SJSA1 (cell line): ENCODE measurements at places on chromosomes 6 and 20.

DNA sequence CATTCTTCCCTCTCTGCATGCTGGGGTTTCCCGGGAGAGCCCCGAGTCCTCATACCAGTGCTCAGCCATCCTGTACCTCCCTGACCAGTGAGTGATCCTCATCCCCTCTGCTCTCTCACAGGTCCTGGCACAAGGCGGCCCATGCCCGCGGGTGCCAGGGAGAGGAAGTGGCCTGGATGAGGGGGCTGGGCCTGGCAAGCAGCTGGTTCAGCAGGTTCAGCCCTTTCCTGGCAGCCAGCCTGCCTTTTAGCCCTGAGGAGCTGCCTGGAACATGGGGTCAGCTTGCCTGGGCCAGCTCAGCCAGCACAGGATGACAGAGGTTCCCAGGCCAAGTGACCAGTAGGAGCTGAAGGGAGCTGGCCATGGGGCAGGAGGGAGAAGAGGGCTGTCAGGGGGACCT lies 10.9 kb downstream of the MOCS1 start:
- DNase-seq: no peak

- no peak for DNase-seq
These were observed 27.9 kb upstream of the CCR6 start for GRCh38 chr6:167094820-167095637.

DNA sequence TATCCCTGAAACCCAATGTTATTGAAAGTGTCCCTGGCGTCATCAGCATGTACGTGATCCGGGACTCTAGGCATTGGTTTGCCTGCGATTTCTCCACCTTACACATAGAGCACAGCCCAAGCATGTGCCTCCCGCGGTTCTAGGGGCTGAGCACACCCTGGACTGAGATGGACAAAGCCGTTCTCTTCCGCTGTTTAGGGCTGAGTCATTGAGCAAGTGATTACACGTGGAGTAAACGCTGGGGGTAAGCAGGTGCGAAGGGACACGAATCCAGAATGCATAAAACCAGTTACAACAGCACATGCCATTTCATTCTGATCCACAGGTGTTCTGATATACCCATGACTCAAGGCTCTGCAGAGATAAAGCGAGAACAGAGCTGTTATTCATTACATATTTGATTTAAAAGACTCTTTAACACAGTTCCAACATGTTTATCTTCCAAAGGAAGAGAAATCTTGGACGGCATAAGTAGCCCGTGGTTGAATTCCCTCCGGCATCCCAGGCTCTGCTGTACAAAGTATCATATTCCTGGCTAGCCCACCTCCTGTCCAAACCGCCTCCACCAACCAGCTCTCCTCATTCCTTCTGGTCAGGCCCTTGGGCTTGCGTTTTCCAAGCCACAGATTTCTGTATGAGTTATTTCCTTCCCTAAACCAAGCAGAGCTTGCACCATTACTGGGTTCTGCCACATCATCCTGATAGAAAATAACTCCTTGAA lies 36.1 kb upstream of the THBS2 start:
- DNase-seq: no peak

DNA sequence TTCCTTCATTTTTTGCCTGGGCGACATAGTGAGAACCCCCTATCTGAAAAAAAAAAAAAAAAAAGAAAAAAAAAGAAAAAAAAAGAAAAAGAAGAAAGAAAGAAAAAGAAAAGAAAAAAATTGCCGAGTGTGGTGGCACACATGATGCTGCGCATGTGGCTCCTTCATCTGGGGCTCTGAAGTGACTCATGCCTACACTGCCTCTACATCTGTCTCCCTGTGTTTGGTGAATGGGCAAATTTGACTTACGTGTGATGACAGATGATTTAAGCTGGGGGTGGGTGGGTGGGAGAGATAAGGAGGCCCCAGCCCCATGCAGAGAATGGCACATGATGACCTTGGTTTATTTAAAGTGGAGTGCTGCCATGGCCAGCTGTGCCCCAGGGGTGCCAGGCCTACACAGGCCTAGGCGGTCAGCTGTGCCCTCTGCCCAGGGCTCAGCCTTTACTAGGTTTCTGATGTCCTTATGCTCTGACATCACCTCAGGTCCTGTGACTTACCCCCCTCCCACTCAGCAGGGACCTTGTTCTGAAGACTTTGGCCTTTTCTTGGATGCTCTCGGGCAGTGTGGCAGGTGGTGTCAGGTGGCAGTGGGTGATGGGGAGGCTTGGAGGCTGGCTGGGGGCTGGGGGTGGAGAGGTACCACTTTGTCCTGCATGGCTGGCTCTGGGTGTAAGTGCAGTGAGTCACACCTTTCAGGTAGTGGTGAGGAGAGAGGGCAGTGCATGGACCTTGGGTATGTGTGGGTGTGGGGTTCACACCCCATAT lies 41.1 kb downstream of the VEGFA start:
- DNase-seq: no peak

- DNase-seq: no peak
These were observed 93.6 kb downstream of the INSM1 start for GRCh38 chr20:20461551-20461950.

DNA sequence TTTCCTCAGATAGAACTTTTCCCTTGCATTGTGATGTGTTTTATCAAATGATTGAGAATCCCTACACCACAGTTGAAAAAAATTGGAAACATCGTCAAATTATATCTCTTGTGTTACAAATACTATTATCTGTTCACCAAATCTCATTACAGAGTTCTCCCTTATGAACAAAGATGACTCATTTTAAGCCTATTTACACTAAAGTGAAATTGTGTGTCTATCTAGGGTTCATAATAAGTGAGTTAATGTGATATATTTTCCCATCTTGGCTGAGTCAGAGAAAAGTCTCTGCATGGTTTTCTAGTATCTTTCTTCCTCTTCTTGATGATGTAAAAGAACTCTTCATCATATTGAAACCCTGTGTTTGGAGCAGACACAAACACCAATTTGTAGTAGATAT lies 1263.3 kb upstream of the EYS start:
- no peak for DNase-seq

GRCh38 chr20:8095648-8096572 lies 36.2 kb upstream of the PLCB1 start:
- DNase-seq: no peak

- peak; percentile 53 for DNase-seq
These were observed 10.2 kb upstream of the CST5 start for GRCh38 chr20:23889775-23890187.

- DNase-seq: no peak
These were observed 1.4 kb downstream of the TFAP2D start for GRCh38 chr6:50714487-50715379.

GRCh38 chr6:95231416-95231815 lies 345.9 kb upstream of the MANEA start:
- no peak for DNase-seq

DNA sequence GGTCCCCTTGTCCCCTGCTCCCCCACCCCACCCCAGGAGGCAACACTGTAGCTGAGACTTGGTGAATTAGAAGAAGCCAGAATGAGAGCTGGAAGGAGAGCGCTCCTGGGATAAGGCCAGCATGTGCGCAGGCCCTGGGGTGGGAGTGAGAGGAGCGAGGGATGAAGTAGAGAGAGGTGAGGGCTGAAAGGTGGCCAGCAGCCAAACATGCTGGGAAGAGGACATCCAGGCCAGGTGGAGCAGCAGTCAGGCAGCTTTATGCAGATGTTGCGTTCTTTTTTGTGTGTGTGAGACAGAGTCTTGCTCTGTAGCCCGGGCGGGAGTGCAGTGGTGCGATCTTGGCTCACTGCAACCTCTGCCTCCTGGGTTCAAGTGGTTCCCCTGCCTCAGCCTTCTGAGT lies 2.2 kb upstream of the BPIFB1 start:
- DNase-seq: no peak

- DNase-seq: no peak
These were observed 28.0 kb downstream of the TMC2 start for GRCh38 chr20:2564406-2564805.

- no peak for DNase-seq
These were observed 33.7 kb downstream of the SLC9A8 start for GRCh38 chr20:49846206-49846807.

DNA sequence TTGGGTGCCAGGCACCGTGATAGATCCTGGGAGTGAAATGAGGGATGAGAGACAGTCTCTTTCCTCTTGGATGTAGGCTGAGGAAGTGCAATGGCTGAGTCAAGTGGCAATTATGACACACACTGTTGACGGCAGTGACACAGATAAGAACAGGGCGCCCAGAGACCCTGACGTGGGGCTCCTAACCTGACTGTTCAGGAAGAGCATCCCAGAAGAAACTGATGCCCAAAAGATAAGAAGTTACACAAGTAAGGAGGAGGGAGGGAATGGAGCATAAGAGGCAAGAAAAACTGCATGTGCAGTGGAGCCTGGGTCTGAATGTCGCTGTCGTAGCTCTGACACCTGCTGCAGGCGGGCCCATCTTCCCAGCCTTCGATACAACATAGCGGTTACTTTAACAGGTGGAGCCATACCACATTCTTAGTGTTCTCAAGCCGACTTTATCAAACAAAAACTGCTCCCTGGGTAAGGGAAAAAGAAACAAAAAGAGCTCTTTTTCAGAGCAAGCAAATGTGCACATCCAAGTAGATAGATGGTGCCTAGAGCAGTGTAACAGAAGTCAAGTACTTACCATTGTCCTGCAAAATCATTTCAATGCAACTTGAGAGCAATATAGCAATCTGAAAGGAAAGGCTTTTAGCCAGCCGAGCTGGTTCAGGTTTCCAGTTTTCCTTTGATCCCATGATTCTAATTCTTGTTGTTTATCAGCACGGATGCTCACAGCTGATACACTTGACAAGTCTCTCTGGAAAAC lies 463.9 kb upstream of the JARID2 start:
- no peak for DNase-seq

- no peak for DNase-seq
These were observed 77.6 kb upstream of the GGTLC1 start for GRCh38 chr20:24066076-24066700.

- no peak for DNase-seq
These were observed 59.8 kb upstream of the SYNJ2 start for GRCh38 chr6:157921685-157922367.

- DNase-seq: no peak
These were observed 608.4 kb downstream of the EPHA7 start for GRCh38 chr6:92810913-92811312.

- no peak for DNase-seq
These were observed 4.6 kb downstream of the BRPF3 start for GRCh38 chr6:36200998-36201596.

DNA sequence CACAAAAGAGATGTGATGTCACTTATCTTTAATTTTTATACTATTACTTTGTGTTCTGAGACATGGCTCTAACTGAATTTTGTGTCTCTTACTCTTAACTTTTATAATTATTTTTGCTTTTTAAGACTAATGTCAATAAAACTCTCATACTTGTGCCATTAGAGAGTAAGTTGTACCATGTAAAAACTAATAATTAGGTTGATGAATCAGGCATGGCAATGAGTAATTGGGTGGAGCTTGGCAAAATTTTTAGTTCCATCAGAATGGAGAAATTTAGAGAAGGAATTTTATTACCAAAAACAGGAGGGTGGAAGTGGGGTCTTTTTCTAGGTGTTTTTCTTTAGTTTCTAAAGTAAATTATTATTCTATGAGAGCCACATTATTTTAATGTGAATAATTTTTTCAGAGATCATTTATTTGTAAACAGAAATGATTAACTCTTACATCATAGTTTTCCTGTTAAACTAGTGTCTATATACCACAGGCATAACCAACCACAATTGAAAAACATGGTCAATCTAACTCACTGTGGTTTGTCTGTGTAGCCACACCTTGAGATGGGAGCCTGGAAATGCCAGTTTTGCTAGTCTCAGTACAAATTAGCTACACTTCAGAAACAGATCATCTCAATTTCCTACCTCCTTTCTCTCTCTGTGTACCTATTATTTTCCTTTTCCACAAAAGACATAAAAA lies 51.8 kb downstream of the ELOVL4 start:
- no peak for DNase-seq

DNA sequence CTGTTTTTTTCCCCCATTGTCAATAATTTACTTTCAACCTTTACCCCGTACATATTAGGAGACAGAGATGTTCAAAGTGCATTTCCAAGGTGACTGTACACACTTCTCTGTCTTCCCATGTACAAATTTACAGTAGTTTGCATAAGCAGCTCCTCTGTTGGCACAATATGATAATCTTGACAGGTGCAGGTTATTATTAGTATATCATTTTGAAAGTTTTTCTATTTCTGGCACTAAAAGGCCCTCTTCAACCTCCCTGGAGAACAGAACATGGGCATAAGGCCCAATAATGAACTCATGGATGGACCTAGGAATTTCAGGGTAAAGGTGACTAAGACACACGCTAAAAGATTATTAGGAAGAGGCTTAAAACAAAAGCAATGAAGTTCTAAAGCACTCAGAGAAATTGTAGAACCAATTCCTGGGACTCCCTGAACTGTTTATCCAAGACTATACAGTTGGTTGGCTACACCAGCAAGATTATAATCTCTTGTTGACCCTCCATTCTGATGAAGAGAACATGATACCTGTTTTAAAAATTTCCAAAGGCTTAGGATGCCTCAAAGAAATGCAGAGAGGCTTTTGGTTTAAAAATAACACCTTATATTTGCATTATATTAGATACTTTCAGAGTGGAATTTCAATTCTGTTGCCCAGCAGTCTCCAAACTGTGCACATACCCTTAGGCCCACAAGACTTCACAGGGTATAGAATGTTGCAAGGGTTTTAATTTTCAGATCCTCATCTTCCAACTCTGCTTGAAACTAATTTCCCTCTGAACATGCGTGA lies 1.1 kb downstream of the AIG1 start:
- no peak for DNase-seq
